ENCODE measurements at places on chromosomes 1 and 21.

DNA sequence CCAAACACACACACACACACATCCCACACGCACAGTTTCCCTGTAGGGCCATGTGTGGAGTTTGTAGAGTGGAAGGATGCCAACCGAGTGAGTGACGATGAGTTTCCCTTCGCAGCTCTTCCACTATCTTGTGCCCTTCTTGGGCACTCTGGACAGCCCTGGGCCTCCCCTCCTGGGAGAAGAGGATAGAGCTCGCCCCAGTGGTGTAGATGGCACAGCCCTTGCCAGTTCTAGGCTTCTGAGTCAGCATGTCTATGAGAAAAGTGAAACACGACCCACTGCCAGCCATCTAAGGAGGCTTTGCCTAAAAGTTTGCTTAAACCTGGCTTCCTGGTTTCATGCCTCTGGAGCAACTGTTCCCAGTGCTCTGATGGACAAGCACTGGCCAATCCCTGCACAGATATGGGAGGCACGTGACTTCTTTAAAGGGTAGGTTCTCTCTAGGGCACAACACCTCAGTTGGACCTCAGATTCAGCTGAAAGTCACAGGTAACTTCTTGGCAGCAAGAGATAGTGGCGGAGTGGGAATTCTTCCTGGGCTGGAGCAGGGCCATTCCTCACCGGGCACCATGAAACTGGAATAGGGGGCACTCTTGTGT lies 195.9 kb upstream of the GALNT2 start:
- DNase-seq, result no peak

DNA sequence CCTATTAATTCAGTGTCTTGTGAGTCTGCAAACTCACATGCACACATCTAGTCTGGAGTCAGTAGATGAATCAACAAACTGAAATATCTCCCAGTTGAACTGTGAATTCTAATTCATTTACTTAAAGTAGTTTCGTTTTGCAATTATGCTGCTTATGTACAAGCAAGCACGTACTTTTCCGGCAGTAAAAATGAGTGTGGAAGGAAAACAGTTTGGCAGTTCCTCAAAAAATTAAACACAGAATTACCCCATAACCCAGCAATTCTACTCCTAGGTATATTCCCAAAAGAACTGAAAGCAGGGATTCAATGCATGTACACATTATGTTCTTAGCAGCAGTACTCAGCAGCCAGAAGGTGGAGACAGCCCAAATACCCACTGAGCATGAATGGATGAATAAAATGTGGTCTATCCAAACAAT lies 49.3 kb downstream of the GNB1 start:
- DNase-seq, result no peak

GRCh38 chr1:243596431-243597062 lies 253.5 kb downstream of the AKT3 start:
- no peak for DNase-seq

- DNase-seq, result no peak
These were observed 175.9 kb upstream of the KCND3 start for GRCh38 chr1:112165375-112165774.

DNA sequence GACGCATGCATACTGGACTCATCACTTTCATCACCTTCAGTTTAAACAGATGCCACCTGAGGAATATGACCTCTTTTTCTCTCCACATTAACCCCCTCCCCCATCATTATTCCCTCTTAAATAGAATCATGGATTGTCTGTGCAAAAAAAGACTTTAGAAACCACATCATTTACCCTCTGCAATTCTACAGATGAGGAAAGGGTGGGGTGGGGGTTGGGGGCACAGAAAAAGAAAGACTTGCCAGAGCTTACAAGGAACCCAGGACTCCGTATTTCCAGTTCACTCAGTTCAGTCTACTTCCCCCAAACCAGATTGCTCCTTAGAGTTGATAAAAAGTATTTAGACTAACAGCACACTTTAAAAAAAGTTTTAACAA lies 26.2 kb upstream of the NFIA start:
- DNase-seq, result no peak

- DNase-seq, result peak; percentile 66
These were observed 38.8 kb downstream of the ERI3 start for GRCh38 chr1:44316231-44316759.

GRCh38 chr1:1817221-1817620 lies 39.0 kb upstream of the NADK start:
- DNase-seq, result no peak

DNA sequence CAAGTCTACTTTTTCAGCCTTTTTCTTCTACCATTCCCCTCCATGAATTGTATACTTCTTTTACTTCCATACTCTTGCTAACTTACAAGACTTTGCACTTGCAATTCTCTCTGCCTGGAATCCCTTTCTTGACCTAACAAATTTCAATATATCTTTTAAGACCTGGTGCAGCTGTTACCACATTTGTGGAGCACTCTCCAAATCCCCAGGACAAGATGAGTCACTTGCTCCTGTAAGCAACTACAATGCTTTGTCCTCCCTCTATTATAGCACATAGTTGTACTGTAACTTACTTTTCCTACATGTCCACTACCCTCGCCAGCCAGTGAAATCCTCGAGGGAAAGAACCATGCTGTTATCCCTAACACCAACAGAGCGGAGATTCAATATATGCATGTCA lies 43.1 kb downstream of the WARS2 start:
- no peak for DNase-seq

- DNase-seq, result no peak
These were observed 155.0 kb upstream of the RUNX1 start for GRCh38 chr21:35204125-35204524.

DNA sequence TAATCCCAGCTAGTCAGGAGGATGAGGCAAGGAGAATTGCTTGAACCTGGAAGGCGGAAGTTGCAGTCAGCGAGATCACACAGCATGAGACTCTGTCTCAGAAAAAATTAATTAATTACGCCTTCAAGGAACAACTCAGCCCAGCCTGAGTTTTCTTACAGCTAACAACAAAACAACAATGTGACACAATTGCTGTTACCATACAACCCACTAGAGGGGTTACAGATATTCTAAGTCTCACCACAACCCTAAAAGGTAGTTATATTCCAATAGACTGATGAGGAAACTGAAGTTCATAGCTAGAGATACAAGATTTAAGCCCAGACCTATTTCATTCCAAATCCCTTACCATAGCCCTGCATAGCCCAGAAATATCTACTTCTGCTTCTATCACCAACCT lies 2.9 kb upstream of the LRRC8C start:
- DNase-seq, result no peak

GRCh38 chr1:12451560-12451900 lies 166.5 kb downstream of the DHRS3 start:
- no peak for DNase-seq

- DNase-seq, result no peak
These were observed 423.9 kb downstream of the DSCAM start for GRCh38 chr21:40422896-40423635.

DNA sequence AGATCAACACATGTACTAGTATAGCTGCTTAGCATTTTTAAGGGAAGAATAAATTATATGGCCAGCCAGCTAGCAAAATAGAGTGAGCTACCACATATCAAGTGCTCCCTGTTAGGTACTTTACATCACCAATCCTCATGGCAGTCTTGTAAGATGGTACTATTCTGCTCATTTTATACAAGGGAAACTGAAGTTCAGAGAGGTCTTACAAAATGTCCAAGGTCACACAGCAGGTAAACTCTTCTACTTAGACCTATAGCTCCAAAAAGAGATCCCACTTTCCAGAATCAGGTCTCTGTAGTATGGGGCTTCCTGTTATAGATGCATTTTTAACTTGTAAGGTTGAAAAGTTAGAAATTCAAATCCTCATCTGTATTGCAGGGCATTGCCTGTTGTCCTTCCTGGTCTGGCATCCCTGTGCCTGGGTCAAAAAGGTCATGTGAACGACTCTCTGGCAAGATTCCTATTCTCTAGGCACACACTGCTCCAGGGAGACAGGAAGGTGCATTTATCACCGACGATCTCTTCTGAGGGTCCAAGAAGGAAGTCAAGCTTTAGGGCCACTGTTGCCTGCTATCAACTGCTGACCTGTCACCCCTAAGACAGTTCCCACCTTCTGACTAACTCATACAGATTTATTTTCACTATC lies 41.1 kb downstream of the TRIT1 start:
- no peak for DNase-seq

DNA sequence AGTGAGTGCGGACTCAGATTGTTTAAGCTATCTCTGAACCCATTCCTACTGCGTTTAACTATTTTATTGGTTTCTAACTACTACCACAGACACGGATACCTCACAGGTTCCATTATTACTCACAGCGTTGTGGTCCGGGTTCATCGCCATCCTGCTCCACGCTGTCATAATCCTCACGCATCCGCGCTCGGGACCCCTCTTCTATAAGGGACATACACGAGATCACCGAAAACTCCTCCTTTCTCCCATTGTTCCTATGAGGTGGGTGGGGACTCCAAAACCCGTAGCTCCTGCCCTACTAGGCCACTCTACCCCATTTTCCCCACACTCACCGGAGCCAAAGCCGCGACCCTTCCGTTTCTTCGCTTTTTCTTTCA lies 610 bp downstream of the RBM8A start:
- no peak for DNase-seq

GRCh38 chr1:171581226-171581625 lies 40.8 kb upstream of the MYOCOS start:
- no peak for DNase-seq

DNA sequence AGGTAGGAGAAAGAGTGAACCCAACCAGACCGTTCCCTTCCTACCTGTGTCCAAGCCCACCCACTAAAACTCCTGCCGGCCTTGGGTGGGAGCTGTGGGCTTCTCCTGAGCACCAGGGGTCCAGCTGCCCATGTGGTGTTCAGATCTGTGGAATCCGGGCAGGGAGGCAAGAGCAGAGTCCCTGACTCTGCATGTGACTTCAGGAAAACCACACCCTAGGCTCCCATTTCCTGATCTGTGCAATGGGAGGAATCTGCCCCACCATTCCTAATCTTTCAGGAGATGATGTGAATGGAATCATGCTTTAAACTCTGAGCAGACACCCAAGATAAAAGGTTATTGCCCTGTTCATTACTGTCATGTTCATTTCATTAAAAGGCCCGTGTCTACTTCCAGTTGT lies 27.6 kb downstream of the EIF2D start:
- DNase-seq, result no peak

DNA sequence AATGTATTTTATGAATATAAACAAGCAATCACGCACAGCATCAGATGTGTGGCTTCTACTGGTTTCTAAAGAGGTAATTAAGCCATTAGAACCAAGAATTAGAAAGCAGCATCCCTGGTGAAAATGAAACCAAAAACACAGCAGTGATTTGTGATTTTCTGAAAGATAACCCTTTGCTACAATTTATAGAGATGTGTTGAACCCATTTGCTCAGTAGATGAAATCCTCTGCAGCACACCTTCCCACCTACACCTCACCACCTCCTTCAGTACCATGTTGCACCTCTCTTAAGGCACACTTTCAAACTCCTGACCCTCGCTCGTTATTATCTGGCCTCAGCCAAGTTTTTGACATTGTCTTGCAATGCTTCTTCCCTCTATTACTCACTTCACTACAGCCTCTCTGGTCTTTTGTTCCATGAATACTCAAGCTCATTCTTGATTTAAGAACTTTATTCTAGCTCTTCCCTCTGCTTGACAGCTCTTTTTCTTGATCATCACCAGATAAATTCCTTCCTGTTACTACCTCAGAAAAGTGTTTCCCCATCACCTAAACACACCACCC lies 38.6 kb downstream of the NSL1 start:
- DNase-seq, result no peak

DNA sequence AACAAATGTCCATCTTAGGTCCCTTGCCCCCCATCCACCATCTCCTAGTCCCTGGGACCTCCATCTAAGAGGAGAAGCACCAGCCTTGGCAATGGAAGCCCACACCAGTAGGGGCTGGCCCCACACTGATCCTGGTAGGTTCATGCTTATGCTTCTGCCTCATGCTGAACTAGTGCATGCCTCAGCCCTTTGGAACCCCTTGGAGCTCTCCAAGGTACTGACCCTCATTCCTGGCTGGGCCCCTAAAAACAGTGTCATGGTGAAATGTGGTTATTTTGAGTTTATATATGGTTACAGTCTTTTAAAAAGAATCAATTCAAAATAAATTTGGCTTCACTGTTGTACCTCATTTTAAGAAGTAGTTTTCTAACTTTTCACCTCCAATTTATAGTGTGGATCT lies 108.3 kb downstream of the HIVEP3 start:
- no peak for DNase-seq

DNA sequence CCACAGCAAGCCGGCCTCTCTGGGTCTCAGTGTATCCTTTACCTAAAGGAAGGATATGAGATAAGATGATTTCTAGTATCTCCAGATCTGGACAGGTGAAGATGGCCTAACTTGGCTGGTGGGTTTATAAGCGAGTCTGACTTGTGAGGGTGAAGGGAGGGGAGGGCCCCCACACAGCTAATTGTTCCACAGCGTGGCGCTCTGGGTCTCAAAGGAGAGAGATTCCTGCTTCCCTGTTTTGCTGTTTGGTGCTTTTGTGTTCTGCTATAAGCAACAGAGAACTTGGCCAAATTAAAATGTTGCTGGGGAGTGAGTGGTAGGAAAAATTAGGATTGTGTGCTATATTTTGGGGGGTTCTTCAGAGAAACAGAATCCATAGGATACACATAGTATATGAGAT lies 28.9 kb upstream of the NLRP3 start:
- DNase-seq, result no peak

GRCh38 chr21:22062472-22063139 lies 1064.4 kb downstream of the NCAM2 start:
- no peak for DNase-seq

DNA sequence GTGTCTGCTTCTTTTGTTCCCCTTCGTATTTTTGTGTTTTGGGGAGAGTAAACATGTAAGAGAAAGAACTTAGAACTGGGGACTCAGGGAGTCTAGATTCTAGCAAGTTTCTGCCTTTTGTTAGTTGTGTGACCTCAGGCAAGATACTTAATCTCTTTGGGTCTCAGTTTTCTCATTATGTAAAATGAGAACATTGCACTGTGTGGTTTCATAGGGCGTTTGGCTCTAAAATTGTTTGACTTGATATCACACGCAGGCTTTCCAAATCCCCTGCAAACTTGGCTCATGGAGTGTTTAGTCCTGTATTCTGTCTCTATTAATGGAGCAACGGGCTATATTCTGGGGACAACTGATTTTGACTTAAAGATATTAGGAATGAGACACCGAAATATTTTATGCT lies 57.7 kb downstream of the NTNG1 start:
- DNase-seq, result no peak

DNA sequence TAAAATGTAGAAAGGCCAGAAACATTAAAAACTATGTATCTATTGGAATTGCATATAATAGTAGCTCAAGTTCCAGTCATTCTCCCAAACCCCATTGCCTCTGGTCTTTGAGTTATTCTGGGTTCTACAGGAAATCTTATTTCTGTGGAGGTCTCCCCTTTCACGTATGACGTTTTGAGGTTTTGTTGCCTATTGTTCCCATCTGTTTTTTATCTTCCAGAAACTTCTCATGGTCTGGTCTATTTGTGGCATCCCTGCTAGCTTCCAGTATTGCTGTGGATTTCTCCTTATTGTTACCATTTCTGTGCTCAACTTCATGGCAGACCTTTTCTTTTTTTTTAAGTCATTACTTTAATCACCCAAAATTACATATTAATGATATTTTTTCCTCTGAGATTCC lies 43.3 kb downstream of the DTL start:
- DNase-seq, result no peak

GRCh38 chr1:44016890-44017400 lies 14.3 kb downstream of the SLC6A9 start:
- no peak for DNase-seq
